ENCODE measurements at places on chromosomes 6 and 20.

DNA sequence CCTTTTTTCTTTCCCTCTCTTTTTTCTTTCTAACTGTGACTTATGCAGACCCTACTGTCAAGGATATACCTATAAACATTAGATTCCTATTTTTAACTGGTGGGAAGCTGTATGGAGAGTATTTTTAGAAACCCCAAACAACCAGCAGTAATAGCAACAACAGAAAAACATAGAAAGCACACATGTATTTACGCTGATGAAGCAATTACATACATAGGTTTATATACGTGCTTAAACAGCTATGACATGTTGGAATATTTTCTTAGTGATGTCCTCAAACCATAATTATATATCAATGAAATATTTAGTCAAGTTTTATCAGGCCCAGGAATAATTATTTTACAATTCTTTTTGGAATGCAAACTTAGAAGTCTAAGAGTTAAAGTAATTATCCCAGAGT, 294.3 kb upstream of the SOX4 start:
- DNase-seq, result no peak

GRCh38 chr6:97322811-97323210, 39.8 kb upstream of the MMS22L start:
- DNase-seq, result no peak

DNA sequence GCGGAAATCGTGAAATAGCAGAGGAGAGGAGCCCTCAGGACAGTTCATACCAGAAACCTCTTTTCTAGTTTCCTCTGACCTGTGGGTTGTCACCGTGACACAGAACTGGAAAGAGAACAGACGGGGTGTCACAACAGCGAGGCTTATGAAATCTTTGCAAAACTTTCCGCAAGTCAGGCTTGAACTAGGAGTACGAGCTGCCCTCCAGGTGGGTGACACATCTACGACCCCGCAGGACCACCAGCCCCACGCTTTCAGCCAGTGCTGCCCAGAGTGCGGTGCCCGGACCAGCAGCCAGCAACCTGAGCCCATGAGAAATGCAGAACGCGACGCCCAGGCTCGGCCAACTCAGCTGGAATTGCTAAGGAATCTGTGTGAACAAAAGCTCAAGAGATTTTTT, 30.8 kb downstream of the WRNIP1 start:
- no peak for DNase-seq

- no peak for DNase-seq
Observed at GRCh38 chr6:38593409-38593808, 46.3 kb downstream of the BTBD9 start.

GRCh38 chr20:42346189-42347170, 728.3 kb upstream of the CHD6 start:
- DNase-seq, result no peak

DNA sequence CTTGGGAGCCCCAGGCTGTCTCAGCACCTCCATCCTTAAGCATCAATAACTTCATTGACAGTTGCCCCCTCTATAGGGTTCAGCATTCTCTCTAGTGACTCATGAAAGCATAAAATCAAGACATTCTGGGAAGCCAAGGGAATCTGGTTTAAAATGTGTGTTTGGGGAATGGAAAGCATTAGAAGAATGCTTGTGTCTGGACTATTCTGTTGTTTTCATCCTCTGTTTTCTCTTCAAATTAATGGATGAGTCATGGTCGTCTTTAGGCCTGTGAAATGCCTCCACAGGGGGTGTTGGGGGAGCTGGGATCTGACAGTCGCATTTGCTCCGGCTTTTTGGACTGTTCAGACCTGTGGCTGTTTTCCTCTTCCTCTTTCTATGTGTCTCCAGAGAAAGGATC, 279.7 kb downstream of the CDC5L start:
- DNase-seq, result no peak

GRCh38 chr20:36128463-36129159, 25.9 kb upstream of the EPB41L1 start:
- no peak for DNase-seq

DNA sequence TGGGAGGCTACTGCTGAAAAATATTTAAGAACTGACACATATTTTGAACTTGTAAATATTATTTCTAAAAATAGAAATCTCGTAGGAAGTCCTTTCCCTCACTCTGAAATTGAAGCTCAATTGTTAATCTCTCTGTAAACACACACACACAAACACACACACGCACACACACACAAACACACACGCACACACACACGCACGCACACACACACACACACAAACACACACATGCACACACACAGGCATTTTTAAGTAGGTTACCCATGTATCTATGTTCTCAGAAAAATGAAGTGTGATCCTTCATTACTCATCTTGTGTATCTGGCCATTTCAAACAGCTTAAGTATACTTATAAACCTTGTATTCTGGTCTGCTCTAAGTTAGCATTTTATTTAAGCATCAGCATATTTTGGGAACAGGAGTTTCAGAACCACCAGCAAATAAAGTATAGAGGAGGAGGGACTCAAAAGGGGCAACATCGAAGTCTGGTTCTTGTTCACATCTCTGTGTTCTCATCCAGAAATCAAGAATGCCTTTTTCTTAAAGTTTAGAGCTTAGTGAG, 11.6 kb downstream of the CCN6 start:
- no peak for DNase-seq

- DNase-seq, result no peak
Observed at GRCh38 chr20:62707921-62708521, 615 bp upstream of the NTSR1 start.

DNA sequence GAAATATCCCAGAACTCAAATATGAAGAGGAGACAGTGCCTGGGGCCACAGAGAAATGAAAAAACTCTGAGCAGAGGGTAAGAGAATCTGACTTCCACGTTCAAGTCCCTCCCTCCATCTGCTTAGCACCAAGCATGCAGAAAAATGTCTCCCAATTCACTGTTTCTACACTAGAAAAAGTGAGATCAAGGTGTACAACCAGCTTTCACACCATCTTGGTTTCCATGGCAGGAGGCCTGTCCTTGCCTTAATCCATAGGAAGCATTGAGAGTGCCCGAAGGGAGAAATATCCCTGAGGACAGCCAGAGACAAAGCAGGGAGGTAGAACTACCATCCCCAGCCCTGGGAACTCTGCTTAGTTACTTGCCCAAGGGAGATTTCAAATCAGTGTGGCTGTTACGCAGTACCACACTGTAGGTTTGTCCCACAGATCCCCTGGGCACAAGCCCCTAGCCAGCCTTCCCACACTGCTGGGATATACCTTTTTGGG, 82.9 kb downstream of the SCML4 start:
- DNase-seq, result no peak

DNA sequence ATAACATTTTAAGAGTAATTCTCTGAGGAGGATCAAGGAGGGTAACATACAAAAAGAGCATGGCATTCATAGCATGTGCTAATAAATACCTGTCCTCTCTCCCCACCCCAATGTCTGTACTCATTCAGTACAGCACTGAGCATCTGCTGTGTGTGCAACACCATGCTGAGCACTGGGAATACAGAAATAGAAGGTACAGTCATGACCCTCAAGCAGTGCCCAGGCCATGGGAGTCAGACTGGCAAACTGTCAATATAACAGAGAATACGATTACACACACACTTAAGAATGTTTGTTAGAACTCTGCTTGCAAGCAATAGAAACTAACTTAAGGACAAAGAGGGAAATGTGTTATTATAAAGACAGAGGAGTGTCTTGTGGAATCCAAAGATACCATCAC, 24.7 kb upstream of the ZFAND3 start:
- no peak for DNase-seq

DNA sequence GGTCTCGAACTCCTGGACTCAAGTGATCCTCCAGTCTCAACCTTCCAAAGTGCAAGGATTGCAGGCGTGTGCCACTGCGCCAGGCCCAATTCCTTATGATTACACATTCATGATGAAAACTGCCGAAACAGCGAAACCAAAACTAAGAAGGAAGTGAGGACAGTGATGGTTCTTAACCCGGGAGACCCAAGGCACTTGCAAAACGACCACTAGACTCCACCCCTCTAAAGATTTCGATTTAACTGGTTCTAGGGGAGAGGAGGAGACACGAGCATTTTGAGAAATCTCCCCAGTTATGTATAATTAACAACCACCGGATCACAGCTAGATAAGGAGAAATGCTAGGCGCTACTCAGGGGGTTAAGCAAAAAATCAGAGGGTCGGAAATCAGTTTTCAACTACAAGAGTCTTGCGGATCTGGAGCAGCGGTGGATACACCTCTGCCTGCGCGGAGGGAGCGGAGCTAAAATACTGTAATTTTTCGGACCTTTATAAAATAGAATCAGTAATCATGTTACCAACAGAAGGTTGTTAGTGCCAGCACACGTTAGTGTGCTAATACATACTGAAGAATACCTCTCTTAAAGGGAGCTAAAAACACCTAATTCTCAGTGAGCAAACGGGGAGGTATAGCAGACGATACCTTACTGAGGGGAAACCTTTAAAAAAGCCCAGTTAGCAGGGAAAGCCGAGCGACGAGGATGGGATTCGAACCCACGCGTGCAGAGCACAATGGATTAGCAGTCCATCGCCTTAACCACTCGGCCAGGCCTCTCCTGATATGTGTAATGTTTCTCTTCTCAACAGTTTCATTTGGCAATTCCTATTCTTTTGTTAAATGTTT, 60.0 kb upstream of the BTN3A2 start:
- DNase-seq, result no peak

- no peak for DNase-seq
Observed at GRCh38 chr6:131172222-131172621, 37.0 kb downstream of the AKAP7 start.

- DNase-seq, result no peak
Observed at GRCh38 chr6:125066964-125067363, 86.6 kb upstream of the TPD52L1 start.

DNA sequence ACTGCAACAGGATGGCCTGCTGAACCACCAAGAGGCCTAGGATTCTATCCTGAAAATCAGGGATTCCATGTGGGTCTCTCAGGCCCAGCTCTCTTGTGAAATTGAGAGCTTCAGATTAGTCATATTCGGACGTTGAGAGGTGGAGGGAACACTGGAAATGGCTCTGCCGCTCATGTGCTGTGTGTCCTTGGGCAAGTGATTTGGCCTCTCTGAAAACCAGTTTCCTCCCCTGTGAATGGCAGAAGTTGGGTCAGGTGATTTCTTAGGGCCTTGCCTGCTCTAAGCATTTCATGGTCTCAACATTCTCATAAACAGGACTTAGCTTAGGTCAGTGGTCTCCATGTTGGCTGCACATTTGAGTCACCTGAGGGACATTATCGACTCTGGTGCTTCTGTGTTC, 470.1 kb downstream of the PREX1 start:
- no peak for DNase-seq

- DNase-seq, result no peak
Observed at GRCh38 chr6:44161997-44162338, 3.3 kb downstream of the CAPN11 start.

DNA sequence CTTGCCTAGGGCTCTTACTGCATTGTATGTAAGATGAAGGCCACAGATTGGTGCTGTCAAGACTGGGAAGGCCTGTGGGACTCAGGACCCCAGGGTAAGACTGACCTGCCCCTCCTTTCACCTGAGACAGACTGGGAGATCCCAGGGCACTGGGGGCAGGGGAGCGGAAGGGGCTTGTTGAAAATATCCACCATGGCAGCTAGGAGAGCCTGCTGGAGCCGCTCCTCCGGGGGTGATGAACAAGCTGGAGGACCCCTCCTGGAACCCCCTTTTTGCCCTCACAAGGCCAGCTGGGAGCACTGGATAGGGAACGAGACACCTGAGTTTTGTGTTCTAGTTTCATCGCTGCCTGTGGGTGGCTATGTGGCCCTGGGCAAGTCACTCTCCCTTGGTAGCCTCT, 9.2 kb upstream of the SDCBP2 start:
- DNase-seq, result no peak

GRCh38 chr6:133806382-133807140, 82.4 kb upstream of the TCF21 start:
- no peak for DNase-seq

DNA sequence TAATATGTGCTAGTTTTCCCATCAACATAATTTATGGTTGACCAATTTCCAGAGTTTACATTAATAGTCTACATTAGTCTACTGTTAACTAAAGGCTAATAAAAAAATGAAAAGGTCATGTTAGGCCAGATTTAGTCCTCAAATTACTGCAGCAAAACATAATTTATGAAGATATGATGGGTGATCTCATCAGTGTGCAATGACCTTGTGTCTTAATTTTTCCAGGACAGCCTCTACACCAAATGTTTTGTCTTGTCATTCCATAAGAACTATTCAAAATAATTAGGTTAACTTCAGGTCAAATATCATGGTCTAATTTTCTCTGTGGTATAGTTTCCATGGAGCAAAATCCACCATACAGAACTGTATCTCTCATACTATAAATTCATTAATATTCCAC, 234.2 kb downstream of the COL12A1 start:
- DNase-seq, result no peak

- DNase-seq, result no peak
Observed at GRCh38 chr6:129104560-129104959, 221.6 kb downstream of the LAMA2 start.

DNA sequence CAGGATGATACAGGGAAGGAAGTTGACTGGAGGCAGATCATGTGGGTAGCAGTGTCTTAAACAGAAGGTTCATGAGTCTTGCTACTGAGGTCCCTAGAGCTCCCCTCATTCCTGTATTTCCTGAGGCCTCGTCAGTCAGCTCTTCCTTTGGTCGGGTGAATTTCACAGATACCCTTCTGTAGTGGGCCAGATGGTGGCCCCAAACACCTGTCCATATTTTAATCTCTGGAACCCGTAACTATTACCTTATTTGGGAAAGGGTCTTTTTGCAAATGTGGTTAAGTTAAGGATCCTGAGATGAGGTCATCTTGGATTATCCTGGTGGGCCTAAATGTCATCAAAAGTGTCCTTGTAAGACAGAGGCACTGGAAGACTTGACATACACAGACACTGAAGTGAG, 9.6 kb downstream of the KCNS1 start:
- no peak for DNase-seq

DNA sequence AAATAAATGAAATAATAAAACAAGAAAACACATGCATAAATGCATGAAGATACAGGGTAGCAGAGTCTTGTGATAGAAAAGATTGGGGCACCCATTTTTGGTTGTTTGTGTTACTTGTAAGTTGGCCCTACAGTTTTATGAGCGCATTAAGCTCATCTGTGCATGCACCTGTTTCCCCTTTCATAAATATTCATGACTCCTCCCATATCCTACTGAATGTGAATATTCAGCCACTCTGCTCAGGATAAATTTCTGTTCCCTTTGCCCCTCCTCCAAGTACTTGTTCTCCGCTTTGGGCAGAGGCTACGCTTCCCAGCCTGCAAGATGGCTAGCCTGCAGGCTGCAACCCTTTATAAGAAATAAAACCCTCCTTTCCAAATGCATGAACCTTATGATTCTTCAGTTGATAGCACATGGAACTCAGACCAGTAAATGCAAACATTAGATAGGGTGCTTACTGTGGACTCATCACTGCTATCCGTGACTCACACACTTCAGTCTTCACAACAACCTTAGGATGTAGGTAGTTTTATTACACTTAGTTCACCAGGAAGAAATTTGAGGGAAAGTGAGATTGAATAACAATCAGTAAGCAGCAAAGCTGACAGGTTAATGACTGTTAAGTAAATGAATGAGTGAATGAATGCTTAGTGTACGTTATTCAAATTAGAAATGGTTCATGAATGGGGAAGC, 15.0 kb downstream of the ALDH8A1 start:
- DNase-seq, result no peak
